ENCODE measurements at places on chromosomes 3 and 15. TPM values are rescaled to one million over a fixed set of nuclear protein-coding genes. Genes with fewer than 3 reads are reported as not detected.

DNA sequence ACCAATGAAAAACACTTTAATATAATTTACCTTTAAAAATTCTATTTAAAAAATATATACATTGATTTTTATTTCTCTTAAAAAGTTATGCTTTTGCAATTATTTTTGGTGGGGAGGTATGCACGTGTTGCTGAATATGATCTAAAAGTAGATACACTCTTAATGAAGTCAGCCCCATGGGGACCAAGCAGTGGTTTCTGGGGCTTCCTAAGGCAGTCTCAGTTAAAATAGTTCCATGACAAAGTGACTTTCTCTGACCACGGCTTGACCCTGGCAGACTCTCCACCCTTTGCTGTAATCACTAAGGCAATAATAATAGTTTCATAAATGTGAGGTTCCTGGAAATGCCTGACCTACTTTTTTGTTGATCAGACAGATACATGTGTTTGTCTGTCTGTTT lies 50.4 kb downstream of the CCR4 start:
- no peak for DNase-seq

- no peak for DNase-seq
Measured at GRCh38 chr3:125061170-125061569, 5.4 kb upstream of the HEG1 start.

GRCh38 chr15:51752888-51753287 lies 1.5 kb downstream of the TMOD2 start:
- DNase-seq = no peak

Gene SCN5A
- total RNA-seq = 4.8 TPM

Gene BSN
- 46.9 TPM for total RNA-seq

Data from glutamatergic neuron (in vitro differentiated cells).